ENCODE measurements at places on chromosomes 7 and 10.
A peak's percentile ranks its signal among the peaks of the same experiment; 100 is the strongest.

DNA sequence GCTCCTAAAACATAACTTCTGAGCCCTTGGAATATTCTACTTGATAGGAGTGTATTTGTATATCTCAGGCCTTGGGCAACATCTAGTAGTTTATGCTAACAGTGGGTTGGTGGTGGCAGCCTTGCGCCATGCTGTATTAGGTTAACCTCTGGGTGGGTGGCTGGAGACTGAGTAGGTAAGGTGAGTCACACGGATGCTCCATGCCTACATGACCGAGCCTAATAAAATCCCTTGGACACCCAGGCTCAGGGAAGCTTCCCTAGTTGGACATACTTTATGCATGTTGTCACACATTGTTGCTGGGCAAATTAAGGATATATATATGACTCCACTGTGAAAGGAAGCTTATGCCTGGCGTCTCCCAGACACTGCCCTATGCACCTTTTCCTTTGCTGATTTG lies 6.0 kb upstream of the DAGLB start:
- DNase-seq: peak; percentile 96

DNA sequence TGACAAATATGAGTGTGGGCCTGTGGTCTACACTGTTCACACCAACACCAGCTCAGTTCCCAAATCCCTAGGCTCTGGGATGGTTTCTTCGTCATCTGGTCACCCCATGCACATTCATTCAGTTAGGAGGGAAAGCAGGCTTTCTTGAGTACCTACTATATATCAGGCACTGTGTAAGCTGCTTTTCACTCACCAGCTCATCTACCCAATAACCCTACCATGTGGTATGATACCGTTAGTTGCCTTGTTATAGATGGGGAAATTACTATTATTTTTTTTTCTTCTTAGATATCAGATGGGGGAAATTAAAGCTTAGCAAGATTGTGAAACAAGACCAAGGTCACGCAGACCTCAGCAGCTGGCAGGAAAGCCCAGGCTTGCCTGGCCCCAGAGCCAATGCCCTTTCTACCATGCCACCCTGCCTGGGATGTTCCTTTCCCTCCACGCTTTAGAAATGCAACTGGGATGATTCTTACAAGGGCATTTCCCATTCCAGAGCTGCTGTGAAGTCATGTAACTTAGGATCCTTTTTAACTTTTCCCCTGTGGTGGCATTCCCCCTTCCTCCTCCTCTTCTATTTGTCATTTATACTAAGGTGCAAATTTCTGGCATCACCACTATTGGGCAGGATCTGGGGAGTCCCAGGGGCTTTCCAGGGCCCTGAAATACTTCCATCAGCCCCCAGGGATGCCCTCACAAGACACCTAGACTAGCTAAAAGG lies 93.1 kb upstream of the EFCAB10 start:
- no peak for DNase-seq

- DNase-seq: no peak
These were observed 42.2 kb upstream of the BMPER start for GRCh38 chr7:33862946-33863814.

- no peak for DNase-seq
These were observed 166.4 kb downstream of the MAD1L1 start for GRCh38 chr7:2066251-2066919.

DNA sequence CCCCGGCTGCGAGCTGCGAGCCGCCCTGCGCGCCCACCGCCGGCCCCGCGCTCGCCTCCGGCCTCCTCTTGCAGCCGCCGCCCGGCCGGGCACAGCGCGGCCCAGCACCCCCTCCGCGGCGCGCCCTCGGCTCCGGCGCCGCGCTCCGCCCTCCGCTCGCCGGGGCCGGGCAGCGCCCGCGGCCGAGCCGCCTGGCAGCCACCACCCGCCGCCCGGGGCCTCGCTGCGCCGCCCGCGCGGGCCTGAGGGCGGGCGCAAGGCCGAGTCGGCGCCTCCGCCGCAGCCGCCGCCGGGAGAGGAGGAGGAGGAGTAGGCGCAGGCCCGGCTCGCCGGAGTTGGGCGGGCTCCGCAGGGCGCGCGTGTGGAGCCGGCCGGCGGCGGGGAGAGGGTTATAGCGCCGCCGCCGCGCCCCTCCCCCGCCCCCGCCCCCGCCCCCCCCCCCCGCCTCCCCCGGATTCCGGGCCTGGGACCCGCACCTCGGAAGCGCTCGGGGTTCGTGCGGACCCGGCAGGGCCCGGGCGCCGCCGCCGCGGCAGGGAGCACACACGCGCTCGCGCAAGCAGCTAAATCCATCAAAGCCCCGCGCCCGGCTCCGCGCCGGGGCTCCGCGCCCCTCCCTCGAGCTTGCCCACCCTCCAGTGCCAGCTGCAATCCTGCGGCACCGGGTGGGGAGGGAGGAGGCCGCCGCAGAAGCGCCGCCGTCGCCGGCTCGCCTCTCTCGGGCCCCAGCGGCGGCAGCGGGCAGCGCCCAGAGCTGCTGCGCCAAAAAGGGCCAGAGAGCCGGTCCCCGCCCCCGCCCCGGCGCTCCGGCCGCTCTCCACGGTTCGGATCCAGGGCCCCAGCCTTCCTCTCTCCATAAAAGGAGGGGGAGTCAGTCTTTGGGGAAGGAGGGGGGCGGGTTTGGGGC lies at the start of gene PDGFA:
PDGFA (minus strand) TSS at position 363 of the 907 bp plus-strand sequence. CDS start 845 bp downstream, outside the sequence.
- peak; percentile 77 for DNase-seq

GRCh38 chr10:70247360-70247759 lies 14.1 kb upstream of the PPA1 start:
- no peak for DNase-seq

DNA sequence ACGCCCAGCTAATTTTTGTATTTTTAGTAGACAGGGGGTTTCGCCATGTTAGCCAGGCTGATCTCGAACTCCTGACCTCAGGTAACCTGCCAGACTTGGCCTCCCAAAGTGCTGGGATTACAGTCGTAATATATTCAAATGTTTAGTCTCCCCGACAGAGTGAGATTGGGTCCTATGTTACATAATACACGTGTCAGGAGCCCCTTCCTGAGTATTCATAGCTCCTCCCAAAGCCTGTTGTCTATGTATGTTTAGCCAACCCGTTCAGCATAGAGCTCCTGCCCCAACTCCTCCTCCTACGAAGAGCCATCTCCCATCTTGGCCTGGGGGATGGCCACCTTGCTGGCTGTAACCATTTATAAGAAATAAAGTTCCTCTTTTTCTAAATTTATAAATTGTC lies 2.7 kb upstream of the PPP2R2D start:
- no peak for DNase-seq

GRCh38 chr7:29308424-29308823 lies 113.8 kb downstream of the CHN2 start:
- no peak for DNase-seq

DNA sequence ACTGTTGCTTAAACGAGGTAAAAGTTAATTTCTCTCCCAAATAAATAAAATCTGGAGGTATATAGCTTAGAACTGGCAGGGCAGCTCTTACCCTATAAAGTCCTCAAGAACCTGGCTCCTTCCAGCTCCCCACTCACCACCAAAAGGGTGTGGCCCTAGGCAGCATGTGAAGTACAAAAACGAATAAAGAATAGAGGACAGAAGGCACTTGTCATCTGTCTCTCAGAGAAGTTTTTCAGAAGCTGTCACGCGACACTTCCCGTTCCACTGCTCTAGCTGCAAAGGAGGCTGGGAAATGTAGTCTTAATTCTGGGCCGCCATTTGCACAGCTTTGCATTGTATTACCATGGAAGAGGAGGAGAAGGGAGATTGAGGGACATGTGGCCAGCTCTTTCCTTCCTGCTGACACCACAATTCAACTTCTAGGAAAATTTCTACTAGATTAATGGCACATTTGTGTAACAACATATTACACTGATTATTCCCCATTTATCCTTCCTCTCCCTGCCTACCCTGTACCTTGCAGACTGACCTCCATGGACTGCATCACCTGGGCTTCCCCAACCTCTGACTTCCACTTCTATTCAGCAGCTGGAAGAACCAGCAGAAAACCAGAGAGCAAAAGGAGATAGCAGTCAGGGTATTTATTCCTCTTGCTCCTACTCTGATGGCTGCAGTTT lies 62.2 kb downstream of the CCDC71L start:
- DNase-seq: peak; percentile 73

DNA sequence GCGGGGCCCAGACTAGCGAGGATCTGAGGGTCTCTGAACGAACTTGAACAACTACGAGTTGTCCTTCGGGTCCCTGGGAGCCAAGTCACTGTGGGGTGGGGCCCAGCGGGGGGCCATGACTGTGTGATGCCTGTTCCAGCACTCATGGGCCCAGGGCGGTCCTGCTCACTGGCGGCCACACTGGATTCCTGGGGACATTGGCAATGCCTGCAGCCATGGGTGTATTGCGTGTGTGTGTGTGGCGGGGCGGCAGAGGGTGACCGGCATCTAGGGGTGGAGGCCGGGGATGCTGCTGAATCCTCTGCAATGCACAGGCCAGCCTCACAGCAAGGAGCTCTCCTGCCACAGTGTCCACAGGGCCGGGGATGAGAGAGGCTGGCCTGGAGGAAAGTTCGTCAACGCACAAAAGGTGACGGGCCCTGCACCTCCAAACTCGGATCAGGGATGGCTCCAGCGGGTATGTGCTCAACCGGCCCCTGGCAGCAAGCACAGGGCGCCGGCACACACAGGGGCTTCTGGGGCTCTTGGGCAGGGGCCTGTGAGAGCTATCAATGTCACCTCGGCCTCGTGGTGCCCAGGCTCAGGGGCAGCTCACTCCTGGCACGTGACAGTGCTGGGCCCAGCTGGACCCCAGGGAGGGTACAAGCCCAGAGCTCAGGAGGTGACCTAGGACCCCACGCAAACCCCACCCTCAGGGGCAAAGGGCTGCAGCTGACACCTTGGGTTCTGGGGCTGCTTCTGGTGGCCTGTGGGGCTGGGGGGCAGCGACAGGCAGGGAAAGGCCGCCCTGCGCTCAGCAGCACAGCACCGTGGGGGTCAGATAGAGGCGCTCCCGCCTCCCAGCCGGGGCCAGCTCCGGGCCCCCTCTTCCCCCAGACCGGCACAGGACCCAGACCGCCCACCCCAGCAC lies 27.9 kb downstream of the PAPOLB start:
- no peak for DNase-seq

GRCh38 chr7:25216837-25217236 lies 11.4 kb downstream of the NPVF start:
- peak; percentile 41 for DNase-seq

GRCh38 chr10:14416308-14416700 lies 85.6 kb upstream of the FRMD4A start:
- DNase-seq: peak; percentile 31

- DNase-seq: no peak
These were observed 193.7 kb downstream of the RELN start for GRCh38 chr7:103795787-103796186.

GRCh38 chr7:84855758-84856157 lies 331.1 kb downstream of the SEMA3D start:
- no peak for DNase-seq

DNA sequence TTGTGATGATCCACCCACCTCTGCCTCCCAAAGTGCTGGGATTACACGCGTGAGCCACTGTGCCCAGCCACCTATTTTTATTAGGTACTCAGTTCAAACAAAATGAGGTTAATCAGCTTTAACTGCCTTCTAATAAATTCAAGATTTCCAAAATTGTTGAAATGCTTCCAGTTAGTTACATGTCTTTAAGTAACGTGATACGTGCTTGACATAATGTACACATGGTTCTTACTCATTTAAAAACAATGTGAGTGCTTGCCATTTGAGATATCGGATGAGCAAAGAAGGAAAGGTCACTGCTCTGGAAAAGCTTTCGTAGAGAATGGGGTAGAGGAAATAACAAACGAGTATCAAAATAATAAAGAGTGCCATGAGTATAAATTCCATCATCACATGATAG lies 83.6 kb downstream of the KMT2E start:
- DNase-seq: peak; percentile 95

GRCh38 chr10:30509508-30509907 lies 75.5 kb downstream of the MAP3K8 start:
- no peak for DNase-seq

DNA sequence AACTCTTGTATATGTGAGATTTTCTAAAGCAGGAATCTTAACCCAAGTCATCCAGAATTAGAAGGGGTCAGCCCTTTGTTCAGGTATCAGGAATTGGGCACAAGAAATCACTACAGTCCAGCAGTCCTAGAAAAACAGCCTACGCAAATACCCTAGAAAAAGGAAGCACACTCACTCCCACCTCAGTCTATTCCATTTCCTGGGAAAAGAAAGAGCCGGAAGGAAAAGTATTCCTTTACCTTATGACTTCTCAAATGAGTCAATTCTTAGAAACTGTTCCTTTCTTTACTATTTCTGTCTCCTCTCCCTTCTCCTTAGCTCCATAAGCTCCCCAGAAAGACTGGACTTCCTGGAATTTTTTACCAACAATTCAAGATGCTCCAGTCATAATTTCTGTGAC lies 62.7 kb downstream of the DNAJC12 start:
- no peak for DNase-seq

- DNase-seq: no peak
These were observed 232.5 kb downstream of the PTEN start for GRCh38 chr10:88095778-88096431.

DNA sequence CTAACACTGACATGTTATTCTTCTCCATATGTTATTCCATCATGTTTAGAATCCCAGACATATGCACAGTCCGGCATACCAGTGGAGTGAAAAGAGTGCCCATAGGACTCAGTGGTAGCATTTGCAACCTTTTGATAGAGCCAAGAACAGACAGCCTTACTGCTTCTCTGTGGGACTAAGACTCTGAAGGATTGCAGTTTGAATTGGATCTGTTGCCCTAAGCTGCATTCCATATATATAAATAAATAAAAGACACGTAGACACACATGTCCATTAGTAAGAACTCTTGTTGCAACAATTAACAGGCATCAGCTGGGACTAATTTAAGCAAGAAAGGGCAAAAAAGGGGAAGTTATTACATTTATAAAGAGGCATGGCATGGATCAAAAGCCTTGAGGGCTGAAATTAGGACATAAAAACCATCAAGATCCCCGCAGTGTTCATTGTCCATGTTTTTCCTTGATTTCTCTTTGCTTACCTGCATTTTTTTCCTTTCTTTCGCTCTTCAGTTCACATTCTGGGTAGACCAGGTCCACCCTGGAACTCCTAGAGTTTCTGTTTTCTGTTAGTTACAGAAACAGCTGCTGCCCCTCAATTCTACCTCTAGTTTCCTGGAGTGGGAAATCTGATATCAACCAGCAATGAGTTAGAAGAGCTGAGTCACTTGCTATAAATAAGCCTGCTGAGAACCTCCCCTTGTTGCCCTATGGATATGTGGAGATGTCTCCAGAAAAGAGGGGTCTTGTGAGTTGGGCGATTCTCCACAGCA lies 132.4 kb downstream of the SORCS1 start:
- DNase-seq: no peak

DNA sequence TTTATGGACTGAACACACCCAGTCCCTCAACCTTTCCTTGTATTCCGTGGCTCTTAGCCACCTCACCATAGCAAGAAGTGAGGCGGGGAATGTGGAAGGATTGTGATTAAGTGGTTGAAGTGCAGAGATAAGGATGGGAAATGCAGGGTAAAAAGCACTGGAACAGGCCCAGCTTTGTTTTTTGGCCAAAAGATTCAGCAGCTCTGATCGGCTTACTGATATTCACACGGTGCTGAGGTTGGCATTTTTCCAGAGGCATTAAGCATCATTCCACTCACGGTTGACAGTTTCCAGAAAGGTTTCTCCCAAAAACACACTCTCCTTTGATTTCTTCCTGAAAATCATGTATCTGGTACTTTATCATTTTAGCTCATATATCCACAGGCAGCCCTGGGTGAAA lies 544.2 kb downstream of the CNTNAP2 start:
- DNase-seq: no peak

- peak; percentile 89 for DNase-seq
These were observed 124.7 kb downstream of the ARID5B start for GRCh38 chr10:62025901-62026879.
